Brain pericyte (primary cell): ENCODE measurements at places on chromosomes 6 and 20.

DNA sequence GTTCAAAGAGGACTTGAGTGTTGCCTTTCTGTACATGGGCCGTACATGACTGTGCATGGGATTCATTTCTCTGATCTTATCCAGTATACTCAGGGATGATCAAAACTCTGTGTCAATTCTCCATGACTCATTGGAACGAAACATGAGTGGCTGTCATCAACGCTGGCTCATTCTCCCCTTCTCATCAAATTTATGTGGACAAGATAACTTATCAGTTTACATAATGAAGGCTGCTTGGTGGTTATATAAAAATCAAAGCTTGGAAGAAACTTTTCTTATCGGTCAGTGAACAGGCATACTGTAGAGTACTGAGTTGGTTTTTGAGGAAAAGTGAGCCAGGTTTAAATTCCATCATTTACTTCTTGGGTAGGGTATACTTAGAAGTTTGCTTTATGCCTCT, 24.9 kb downstream of the CRISP1 start:
- DNase-seq = no peak

DNA sequence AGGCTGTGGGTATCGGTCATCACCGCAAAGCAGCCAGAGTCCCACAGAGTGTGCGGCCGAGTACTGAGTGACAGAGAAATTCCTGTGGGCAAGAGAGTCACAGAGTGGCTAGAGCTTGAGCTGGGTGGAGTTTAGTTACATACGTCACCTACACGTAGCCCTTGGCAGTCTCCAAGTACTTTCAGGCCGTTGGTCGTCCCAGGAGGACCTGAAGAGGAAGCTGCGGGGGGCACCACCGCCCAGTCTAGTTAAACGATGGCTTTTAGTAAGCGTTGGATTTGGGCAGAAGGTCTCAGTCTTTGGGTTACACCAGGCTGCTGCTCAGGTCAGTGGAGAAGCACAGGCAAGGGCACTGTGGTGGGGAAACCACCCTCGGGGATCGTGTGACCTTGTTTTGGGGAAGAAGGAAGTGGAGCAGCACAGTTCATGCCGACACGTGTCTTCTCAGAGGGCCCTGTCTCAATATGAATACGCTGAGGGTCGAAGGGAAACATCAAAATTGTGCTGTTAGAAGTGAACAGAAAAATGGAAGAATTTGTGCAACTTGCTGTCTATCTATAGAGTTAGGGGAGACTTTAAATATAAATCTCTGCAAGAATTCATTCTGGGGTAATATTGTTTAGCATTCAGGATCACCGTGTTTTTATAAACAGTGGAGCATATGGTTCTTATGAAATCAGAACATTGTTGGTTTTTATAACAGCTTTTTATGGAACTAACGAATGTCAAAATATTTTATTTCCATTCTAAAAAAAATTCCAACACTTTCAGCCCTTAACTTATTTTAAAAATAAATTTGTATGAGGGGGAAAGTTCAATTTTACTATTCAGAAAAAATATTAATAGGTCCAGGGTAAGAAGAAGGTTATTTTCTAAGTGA, 28.6 kb downstream of the KIF25 start:
- DNase-seq = no peak

GRCh38 chr6:11738661-11739375, 39.8 kb downstream of the ADTRP start:
- no peak for DNase-seq

DNA sequence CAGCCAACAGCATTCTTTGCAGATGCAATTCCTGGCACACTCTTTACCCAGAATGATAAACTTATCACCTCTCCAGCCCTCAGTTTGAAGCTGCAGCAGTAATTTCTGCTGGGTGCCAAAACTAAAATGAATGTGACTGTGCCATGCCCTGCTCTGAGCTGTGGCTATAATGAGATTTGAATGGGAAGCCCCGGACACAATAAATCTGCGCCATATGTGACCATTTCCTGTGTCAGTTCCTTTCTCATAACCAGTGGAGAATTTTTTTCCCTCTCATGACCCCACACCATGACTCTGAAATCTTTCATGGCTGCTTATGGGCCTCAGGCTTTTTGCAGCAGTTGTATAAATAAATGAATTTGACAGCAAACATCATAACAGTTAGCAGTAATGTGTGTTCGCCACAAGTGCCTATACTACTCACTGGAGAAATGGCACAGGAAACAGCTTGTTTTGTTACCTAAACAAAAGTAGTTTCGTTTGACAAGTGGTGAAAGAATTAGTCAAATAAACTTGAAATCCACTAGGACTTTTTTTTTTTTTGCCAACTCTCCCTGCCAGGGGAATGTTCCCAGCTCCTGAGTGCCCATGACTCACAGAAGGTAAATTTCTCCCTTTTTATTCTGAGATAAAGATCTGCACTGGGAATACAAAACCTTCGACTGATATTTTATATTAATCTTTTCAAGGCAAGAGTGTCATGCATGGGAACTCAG, 408.4 kb downstream of the PKHD1 start:
- DNase-seq = no peak

DNA sequence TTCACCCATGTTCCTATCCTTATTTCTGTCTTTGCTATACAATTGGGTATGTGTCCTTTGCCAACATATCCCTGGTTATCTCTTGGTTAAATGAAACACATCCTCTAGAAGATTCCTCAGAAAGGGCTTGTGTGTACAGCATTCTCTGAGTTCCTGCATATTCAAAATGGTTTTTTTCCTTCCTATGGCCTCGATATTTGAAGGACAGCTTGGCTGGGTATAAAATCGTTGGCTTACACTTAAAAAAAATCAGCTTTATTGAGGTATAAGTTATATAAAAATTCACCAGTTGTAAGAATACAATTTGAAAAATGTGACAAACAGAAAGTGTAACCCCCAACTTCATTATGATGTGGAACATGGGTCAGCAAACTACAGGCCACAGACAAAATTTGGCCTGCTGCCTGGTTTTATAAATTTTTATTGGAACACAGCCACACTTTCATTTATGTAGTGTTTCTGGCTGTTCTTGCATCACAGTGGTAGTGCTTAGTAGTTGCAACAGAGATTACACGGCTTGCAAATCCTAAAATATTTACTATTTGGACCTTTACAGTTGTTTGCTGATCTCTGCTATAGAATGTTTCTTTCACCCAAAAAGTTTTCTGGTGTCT, 16.7 kb downstream of the PCMT1 start:
- peak; percentile 82 for DNase-seq

GRCh38 chr20:36305602-36306551, at the start of gene DLGAP4:
Gene DLGAP4 (plus strand): TSS chr20:36306339. CDS start chr20:36431718, 125,379 bp downstream.
- no peak for DNase-seq

DNA sequence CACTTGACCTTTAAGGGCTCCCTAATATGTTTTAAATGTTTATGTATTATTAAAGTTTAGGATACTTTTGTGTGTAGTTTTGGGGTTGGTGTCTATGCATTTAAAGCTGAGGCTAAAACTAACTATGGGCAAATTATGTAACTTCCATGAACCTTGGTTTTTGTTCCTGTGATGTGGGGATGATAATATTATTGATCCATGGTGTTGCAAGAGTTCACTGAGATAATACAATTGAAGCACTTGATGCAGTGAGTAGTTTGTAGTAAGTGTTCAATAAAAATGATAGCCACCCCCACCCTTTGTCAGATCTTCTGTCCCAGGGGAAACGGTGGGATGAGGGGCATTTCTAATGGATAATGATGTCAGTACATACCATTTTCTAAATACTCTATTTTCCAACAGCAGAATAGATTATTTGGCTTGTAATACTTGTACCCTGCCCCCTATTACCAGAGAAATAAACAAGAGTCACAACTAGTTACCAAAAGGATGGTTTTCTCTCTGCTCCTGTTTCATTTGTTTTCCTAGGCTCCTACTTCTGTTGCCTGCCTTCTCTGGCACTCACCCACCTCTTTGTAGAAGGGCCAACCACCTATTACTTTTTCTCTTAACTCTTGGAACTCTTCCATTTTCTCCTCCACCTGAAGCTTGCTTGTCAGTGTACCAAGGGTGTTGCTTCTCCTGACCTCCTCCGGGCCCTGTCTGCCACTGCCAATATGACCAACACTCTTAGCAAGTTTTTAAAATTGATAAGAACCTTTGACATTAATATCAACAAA, 97.9 kb downstream of the RCAN2 start:
- DNase-seq = no peak
